GM12864 (cell line): ENCODE measurements at places on chromosomes 3 and 15.

DNA sequence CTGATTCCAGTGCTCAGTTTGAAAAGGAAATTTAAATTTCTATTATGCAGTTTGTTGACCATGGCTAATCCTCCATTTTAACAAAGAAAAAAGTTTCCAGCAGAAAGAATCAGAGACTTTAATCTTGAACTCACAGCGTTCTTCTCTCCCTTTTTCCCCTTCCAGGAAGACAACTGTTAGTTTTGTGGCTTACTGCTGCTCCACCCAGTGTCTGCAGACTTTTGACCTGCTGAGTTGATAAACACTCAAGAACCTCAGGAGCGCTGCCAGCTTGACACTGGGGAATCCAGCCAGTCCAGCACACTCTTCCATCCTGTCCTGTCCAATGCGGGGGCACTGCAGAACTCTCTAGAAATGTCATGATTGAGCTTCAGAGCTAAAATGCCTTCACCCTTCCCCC, 134.6 kb downstream of the LRRC28 start:
- no peak for DNase-seq

DNA sequence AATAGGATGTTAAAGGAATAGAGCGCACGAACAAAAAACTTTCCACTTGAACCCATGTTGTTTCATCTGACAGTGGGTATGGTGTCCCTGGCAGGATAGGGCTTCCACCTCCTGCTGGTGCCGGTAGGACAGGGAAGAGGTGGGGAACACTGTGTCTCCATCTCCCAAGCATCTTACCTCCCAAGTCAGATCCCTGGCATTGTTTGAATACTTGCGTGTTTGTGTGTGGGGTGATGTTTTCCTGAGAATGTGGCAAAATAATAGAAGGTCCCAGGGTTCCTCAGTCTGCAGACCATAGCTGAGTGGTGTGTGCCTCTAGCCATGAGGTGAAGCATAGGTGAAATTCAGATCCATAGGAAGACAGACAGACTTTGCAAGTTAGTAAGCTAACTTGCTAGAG, 119.4 kb downstream of the IGF1R start:
- DNase-seq: no peak

GRCh38 chr3:193991666-193992424, 144.1 kb upstream of the HES1 start:
- no peak for DNase-seq

DNA sequence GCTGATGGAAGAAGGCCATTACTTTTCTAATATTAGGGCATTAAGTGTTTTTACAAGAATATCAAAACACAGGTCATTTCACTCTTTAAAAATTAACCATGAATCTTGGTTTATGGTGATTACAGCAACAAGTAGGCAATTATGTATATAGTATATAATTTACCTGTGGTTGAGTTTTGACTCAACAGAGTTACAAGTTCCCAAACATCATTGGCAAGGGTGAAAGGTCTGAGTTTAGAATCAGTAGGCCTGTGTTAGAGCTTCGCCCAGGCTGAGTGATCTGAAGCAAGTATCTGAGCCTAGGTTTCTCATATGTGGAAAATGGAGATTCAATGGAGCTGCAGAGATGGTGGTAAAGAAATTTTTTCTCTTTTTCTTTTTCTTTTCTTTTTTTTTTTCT, 25.1 kb upstream of the LPP start:
- no peak for DNase-seq

DNA sequence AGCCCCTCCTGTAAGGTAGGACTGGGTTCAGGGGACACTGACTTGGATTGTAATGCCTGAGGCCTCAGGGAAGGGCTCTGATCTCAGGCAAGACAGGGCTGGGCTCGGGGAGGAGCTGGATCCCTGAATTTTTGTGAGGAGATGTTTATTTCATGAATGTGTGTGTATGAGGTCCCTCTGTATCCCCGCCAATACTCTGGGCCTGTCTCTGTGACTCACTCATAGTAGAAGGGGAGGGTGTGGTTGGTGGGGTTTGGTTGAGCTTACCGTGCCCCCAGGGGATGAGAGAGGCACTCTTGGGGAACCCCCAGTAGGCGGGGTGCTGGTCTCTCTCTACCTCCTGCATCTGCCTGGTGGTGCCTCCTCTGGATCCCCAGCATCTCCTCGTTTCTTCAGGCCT, 28.1 kb downstream of the RPSA start:
- DNase-seq: no peak
